ENCODE measurements at places on chromosomes 2 and 18.

DNA sequence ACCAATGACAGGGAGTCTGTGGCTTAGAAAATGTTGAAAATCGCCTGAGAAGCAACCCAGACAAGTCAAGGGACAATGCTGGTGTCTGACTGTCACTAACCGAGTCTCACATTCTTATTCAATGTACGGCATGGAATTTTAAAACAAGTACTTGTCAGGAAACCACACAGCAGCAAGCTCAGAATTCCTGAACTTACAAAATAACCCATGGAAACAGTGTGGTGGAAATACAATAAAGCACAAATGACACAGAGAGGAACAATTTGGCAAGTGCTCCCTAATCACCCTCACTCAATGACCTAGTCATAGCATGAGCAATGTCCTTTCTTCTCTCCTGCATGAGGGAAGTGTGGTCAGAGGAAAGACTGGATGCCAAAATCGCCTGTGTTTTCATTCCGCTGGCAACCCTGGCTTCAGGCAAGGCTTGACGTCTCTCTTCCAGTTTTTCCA lies 154.0 kb downstream of the SATB2 start:
- peak; percentile 92 for DNase-seq

DNA sequence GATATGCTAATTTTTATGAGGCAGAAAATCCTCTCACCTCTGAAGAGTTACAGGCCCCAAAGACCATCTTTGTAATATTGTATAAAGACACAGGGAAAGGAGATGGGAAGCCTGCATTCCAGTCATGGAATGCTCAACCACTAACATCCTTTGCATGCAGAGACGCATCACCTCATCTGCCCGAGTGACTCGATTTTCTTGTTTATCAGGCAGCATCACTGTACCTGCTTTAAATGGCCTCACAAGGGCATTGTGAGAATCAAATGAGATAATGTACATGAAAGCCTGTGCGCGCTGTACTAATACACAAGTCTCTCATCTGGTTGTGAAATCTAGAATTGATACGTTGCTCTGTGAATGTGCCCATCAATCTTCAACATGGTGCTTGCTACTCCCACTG lies 10.2 kb upstream of the TMEM247 start:
- DNase-seq = no peak

DNA sequence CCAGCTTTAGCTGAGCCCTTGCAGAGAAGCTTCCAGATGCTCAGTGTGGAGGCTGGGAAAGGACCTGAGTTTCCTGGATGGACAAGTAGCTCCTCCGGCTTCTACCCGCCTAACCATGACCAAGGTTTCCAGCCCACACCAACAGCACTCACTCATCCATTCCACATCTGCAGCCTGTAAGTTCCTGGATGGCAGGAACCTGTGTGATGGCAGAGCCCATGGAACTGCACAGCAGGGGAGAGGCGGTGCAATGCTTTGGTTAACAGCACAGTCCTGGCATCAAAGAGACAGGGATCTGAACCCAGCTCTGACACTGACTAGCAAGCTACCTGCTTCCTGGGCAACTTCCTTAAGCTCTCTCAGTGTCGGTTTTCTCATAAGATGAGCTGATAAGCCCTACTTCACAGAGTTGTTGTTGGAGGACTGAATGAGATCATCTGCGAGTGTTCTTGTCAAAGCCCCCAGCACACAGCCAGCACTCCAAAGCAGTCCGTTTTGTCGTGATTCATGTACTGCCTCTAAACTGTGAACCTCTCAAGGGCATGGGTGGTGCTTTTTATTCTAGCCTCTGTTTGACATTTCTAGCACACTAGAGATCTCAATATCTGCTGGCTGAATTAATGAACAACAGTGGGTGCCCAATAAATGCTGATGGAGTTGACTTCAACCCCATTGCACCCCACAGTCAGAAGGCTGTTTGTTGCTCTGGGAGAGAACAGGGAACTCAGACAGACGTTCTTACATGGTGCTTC lies 41.6 kb upstream of the OTOF start:
- DNase-seq = no peak

DNA sequence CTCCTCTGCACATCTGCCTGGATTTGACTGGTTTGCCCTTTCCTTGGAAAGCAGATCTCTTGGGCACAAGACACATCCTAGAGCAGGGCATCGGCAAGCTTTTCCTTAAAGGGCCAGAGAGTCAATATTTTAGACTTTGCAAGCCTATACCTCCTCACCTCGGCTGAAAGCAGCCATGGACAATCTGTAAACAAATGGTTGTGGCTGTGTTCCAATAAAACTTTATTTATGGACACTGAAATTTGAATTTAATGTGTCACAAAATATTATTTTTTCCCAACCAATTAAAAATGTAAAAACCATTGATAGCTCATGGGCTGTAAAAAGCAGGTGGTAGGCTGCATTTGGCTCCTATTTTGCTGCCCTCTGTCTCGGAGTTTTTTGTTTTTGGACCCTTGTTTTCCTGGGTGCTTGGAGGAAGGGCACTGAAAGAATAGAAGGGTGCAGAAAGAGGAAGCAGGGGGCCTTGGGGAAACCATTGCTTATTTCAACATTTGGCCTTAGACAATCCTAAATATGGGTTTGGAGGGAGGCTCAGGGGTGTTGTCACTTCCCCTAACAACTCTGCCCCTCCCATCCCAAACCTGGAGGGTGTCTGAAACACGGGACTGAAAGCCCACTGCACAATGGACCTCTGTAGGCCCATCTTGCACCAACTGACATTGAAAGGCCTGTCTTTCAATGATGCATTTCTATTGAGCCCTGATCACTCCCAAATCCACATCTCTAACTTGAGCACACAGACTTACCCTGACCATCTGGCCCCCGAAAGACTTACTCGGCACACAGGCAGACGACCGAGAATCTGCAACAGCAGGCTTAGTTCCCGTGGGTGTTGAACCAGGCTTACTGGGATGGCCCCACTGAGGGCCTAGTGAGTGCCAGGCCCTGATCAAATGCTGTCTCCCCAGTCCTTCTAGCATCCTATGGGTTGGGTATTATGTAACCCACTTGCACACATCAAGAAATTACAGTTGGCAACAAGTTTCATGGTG lies 7.1 kb upstream of the ZFP36L2 start:
- DNase-seq = no peak

GRCh38 chr2:68765739-68766375 lies 31.2 kb downstream of the ARHGAP25 start:
- DNase-seq = no peak

GRCh38 chr2:188569431-188570165 lies 277.9 kb downstream of the GULP1 start:
- DNase-seq = peak; percentile 29
